NCI-H2081 (cell line): ENCODE measurements at places on chromosomes 6 and 20.

DNA sequence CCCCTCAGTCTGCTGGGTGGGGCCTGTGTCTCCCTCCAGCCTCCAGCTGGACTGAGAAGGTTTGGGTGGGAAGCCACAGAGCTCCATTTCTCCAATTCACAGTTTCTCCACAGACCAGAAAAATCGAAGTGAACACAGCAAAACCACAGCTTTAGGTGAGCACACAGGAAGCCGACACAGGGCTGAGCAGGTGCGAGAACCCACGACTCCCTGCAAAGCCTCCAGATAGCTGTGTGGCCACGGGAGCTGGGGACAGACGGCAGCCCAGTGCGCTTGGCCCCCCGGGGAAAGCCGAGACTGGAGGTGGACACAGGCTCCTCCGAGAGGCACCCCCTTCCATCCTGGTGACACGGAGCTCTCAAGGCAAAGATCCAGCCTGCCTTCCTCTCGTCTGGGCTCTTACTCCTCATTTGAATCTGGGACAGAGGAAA is 29.0 kb upstream of the MPC1 start:
- no peak for DNase-seq

- DNase-seq: no peak
Measured at GRCh38 chr6:14734052-14734415, 511.8 kb upstream of the JARID2 start.

DNA sequence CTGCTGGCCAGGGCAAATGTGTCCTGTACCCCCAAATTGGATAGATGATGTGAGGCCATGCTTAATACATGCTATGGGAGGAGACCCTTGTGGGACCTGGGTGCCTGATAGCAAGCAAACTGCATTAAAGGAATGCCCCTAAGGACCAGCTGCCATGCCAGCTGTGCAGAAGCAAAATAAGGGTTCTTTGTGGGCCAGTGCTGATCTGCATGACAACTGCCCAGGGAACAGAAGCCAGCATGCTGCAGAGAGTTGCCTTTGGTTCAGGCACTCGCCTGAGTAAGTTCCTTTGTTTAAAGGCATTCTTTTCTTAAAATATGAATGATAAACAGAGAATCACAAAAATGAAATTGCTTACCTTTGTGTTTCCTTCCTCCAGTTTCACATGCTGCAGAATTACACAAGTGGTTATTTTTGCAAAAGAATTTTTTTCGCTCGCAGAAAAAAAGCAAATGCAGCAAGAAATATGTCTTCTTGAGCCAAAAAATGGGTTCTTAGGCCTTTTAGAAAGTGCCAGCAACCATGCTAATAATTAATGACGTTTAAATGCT is 6.9 kb upstream of the SYNDIG1 start:
- DNase-seq: no peak

DNA sequence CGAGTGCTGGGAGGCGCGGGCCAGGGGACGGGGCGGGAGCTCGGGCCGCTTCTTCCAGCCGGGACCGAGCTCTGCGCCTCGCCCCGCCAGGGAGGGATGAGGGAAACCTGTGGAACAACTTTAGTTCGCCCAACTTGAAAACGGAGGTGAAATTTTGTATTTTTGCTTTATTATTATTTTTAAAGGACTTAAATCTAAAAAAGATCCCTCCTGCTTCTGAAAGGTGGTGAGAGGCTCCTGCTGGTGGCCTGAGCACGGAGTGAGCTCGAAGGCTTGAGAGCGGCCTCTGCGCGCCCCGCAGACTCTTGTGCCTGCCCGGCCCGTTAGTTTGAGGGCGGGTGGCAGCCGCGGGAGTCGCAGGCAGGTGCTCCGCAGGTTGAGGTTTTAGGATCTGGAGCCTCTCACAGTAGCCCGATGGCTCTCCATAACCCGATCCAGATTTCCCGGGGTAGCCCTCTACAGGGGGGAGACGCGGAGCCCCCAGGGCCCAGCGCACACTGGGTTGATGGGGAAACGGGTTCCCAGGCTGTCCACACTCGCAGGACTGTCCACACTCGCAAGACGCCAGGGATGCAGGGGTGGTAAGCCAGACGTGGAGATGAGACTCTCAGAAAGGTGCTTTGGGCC is 46.2 kb upstream of the SUPT3H start:
- no peak for DNase-seq

- DNase-seq: no peak
Measured at GRCh38 chr20:7702141-7702540, 238.1 kb downstream of the HAO1 start.

GRCh38 chr6:55180258-55180657 is 5.9 kb downstream of the HCRTR2 start:
- DNase-seq: no peak

DNA sequence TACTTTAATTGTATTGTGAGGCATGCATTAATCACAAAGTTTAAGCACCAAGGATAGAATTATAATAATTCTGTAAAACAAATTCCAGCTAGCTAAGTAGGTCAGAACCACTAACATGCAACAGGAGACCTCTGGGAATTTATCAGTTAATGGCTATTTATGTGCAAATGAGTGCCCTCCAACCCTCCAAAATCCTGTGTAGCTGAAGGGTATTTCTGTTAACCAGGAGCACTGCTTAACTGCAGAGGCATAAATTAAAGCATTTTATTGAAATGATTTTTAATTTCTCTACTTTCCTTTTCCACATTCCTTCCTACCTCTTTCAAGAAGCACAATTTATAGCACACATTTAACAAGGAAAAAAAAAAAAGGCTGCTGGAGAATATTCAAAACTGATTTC is 77.0 kb downstream of the MMS22L start:
- no peak for DNase-seq

GRCh38 chr6:40538556-40538955 is 48.6 kb downstream of the LRFN2 start:
- no peak for DNase-seq

DNA sequence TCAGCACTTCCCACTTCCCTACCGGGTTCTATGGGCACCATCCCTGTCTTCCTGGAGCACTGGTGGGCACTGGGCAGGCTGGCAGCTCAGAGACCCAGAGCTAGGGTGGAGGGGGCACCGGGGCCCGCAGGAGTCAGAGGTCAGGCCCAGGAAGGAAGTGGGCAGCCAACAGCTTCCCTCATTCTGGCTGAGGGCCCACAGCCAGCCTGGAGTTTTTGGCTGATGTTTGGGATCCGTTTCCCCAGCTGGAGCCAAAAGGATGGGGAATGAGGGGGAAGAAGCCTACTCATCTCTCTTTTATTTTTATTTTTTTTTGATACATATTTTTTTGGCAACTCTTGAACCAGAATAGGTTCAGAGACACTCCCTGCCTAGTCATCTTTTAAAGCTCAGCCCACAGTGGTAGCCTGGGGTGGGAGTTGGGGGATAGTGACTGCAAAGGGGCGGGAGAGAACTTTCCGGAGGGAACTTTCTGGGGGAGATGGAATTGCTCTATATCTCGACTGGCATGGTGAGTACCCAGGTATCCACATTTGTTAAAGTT is 54.2 kb upstream of the MLN start:
- no peak for DNase-seq

DNA sequence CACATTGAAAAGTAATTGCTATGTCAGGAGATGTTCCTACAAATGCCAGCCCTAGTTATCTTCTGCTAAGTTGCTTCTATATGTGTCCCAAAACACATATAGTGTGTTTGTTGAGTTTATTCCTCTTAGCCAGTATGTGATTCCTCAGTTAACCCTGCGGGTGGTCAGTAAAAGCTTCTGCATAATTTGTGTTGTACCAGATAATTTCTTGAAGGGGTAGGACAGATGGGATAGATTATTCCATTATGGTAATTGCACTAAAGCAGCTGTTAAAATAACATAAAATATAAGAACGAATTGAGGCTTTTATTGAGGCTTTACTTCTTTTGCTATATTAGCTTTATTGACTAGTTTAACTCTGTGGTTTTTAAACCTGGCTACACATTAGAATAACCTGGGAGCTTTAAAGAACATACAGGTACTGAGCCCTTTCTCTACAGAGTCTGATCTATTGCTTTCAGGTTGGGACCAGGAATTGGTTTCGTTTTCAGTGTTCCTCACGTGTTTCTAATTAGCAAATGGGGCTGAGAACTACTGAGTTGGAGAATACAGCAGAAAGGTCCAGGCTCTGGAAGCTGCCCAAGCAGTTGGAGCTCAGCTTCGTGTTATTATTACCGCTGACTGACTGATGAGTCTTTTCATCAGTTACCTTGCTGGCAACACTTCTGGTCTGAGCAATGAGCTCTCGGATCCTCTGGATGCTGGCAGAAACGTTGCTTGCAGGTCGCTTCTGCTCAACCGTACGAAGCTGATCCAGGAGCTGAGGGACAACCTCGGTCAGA is 56.9 kb downstream of the FAM229B start:
- DNase-seq: peak; percentile 81

DNA sequence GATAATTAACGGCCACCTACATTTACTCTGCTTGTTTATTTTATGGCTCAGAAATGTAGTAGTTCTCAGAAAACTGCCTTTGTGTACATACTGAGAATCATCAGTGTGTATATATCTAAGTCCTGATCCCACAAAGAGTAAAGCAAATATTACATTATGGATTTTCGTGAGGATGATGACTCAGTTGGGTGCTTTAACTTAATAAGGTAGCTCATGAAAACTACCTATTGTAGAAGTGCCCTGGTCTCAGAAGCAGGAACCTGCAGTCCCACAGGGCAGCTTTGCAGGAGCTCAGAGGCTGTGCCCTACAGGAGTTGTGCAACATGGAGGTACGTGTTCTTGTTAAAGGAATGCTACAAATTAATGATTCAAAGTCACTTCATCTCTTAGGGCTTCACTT is 108.2 kb downstream of the PLG start:
- DNase-seq: no peak

GRCh38 chr6:79704200-79704599 is 73.1 kb downstream of the SH3BGRL2 start:
- no peak for DNase-seq

GRCh38 chr6:131005439-131006016 is 57.5 kb downstream of the EPB41L2 start:
- DNase-seq: no peak

- no peak for DNase-seq
Measured at GRCh38 chr6:30836431-30836866, 47.9 kb upstream of the DDR1 start.

GRCh38 chr6:43845646-43846045 is 75.6 kb downstream of the VEGFA start:
- DNase-seq: no peak

DNA sequence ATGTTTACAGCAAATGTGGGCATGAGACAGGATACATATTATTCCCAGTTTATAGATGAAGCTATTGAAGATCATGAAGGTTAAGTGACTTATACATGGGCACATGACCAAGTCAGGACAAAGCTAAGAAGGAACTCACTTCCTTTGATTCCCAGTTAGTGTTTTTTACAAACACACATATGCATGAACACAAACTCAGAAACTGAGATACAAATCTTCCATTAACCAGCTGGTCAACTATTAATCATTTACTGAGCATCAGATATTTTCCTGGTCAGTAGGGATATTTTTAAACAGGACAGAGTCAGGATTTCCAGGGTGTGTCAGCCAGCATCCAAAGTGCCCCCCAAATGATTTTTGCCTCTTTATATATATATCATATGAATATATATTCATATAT is 222.2 kb downstream of the OGFRL1 start:
- DNase-seq: no peak

GRCh38 chr6:52610011-52610410 is 33.2 kb upstream of the TRAM2 start:
- DNase-seq: no peak

- DNase-seq: no peak
Measured at GRCh38 chr6:74073429-74073828, 377.4 kb downstream of the CD109 start.

- DNase-seq: no peak
Measured at GRCh38 chr6:142824426-142824825, 120.5 kb downstream of the HIVEP2 start.

GRCh38 chr20:59836767-59837166 is 96.7 kb downstream of the SYCP2 start:
- no peak for DNase-seq

DNA sequence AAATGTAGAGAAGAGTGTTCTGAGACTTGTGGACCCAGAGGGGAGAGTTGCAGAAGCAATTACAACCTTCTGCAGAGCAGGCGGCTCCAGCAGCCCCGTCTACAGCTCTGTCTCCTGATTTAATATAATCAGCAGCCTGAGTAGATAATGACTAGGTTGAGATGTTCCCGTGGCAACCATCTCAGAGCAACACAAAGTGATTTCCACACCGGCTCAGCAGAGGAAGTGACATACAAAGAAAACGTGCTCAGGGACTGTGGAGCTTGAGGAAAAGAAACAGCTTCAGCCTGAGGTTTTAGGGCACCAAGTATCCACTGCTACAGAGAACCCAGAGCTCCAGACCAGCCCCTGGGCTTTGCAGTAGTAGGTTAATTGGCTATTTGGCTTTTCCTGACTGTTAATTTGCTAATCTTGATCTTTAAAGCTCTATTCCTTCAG is 136.4 kb downstream of the MTFR2 start:
- peak; percentile 97 for DNase-seq

GRCh38 chr20:59325142-59325523 is 24.7 kb downstream of the EDN3 start:
- no peak for DNase-seq

- no peak for DNase-seq
Measured at GRCh38 chr6:139251045-139251690, 40.6 kb downstream of the TXLNB start.

DNA sequence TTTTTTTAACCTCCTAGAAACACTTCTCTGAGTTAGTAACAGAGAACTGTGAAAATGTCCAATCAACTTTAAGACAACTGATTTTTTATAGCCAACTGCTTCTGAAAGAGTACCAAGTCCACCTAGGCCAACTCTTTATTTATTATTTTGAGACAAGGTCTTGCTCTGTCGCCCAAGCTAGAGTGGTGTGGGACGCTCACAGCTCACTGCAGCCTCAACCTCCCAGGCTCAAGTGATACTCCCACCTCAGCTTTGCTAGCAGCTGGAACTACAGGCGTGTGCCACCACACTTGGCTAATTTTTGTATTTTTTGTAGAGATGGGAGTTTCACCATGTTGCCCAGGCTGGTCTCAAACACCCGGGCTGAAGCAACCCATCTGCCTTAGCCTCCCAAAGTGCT is 331.6 kb downstream of the RNGTT start:
- no peak for DNase-seq
